Hindlimb muscle (tissue), 1 donor: ENCODE measurements at places on chromosomes 5 and 9. TPM values are rescaled to one million over a fixed set of nuclear protein-coding genes. Genes with fewer than 3 reads are reported as not detected.

DNA sequence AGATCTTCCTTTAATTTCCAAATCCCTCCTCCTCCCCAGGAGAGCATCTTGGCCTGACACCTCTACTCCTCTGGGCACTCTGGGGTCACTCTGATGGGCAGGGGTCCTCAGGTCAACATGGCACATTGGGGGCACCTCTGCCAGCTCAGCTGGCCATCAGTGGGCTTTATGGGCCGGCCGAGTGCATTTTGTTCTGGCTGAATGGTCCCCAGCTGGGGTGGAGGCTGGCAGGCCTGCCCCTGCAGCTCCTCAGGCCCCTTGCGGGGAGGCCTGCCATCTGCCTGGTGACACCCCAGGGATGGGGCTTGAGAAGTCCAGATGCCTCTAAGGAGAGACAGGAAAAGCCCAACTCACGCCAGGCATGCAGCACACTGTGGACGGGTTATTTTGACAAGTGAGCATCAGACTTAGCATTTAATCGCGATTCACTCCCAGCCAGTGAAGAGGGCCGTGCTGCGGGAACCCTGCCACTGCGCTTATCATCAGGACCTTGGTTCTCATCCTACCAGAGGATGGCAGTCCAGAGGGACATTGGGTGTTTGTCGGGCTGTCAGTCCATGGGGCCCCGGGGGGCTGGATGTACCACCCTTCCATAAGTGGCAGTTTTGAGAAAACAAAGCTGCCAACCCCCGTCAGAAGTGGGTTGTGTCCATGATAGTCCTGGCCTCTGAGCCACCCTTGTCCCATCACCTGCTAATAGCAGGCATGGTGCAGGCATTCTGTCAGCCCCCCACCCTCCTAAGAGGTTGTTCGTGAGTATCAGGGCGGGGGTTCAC is 21.7 kb downstream of the PHF2 start:
- DNase-seq = no peak

- peak; percentile 14 for DNase-seq
Measured at GRCh38 chr5:138542180-138542955, 668 bp downstream of the ETF1 start.

GRCh38 chr5:41962491-41962890 is 37.4 kb downstream of the FBXO4 start:
- DNase-seq = no peak

NR5A1 gene
- polyA plus RNA-seq = not detected

MVB12B gene
- 21.2 TPM for polyA plus RNA-seq

EIF4E1B gene
- 0.12 TPM for polyA plus RNA-seq

SHOC1 gene
- polyA plus RNA-seq = 0.26 TPM
